ENCODE measurements at places on chromosomes 4 and X.
A peak's percentile ranks its signal among the peaks of the same experiment; 100 is the strongest.

DNA sequence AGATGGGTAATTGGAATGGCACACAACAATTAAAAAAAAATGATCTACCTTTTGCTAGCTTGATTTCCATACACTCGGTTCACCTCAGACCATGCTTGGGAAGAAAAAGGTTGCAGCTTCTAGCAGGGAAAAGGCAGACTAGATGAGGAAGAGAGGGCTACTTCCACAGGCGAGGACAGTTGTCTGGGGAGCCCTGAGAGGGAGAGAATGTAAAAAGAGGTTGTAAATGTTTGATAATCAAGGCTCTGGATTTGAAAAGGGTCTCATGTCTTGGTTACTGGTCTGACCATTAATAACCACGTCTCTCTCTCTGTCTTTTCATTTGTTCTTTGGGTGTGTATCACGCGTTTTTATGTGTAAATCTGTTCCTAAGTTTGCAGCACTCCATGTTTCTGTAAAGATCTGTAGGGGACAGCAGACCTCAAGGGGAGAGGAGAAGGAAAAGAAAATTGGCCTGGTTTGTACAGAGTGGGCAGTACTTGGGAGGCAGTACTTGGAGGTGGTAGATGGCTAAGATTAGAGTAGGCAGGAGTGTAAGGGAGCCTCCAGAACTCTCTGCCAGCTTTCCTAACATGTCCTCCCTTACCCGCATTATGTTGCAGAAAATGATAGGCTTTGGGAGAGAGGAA lies 750 bp downstream of the ARMCX5 start:
- DNase-seq = no peak

DNA sequence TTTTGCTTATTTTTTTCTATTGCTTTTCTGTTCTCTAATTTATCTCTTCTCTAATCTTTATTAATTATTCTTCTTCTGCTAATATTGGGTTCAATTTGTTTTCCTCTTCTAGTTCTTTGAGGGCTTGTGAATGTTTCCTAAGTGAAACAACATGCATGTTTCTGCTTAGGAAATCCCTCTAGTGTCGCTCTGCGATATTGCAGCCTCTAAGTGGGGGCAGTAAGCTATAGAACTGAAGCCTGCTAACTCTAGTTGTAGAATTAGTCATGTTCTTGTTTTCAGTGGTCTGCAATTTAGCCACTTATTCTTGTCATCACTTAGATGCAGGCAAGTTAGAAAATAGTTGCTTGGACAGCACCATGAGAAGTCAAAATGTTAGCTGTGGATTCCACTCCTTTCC lies 222.6 kb downstream of the SPIN4 start:
- peak; percentile 0 for DNase-seq

DNA sequence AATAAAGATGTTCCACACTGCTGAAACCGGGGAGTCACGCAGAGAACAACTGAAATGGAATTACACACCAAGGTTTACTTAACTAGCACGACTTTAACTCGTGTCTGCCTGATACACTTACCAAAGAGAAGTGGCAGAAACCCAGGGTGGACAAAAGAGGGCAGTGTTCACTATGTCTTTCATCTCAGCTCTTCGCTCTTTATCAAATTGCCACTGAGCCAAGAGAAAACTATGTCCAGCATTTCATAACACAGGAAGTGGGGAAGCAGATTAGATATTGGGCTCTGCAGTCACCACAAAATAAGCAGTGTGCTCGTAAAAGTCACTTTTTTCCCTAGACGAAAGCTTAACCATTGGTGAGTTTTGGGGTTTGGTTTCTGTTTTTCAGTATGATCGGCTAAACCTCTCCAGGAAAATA lies 155.7 kb downstream of the CHIC2 start:
- peak; percentile 84 for DNase-seq

DNA sequence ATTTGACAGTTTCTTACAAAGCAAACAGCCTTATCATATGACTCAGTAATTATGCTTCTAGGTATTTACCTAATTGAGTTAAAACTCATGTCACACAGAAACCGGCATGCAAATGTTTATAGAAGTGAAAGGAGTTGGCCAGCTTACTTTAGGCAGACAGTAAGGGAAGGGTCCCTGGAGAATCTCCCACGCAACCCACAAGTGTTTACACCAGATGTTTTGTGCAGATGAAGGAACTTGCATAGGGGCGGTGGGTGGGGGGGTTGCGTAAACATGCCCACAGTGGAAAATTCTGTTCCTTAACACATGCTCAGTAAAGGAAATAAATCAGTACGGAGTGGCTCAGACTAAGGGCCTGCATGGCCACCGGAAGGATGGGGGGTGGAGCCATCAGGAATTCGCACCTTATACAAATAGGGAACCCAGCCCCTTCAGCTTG lies 330.5 kb upstream of the AADAT start:
- no peak for DNase-seq

DNA sequence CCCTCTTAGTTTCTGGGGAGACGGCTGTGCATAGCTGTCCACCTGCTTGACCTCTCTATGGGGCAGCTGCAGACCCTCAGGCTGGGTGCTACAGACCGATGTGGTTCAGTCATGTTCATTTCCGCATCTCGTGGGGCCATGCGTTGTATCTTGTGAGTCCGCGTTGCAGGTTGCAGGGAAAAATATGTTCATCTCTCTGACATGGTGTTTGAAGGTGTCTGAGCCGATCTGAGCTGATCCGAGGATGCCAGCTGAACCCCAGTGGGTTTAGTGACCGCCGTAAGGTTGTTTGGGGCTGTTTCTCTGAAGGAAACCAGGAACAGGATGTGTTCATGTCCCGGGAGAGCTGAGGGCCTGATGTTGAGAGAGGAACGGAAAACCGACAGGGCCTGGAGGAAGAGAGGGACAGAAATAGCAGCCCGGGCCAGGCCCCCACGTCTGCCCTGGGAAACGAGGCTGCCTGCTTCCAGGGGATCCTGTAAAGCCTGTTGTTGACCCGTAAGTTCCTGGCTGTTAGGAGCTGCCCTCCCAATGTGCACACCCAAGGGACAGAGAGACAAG lies 9.8 kb upstream of the P2RY8 start:
- no peak for DNase-seq

DNA sequence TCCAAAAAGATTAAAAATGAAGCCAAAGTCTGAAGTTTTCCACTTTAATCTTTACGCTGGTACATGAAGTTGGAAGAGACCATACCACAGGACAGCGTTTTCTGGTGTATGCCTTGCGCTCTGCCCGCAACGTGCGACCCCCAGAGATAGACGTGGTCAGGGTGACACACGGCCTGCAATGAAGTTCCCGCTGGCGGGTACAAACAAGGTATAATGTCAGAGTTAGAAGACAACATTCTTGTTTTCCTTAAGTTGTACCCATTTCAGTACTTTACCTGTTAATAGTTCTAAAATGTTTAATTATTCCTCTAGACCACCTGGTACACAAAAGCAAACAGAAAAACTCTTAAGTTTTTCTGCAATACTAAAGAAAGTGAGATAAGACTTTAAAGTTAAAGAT lies 4.8 kb downstream of the HNRNPDL start:
- no peak for DNase-seq

GRCh38 chr4:18291256-18291655 lies 269.7 kb upstream of the LCORL start:
- no peak for DNase-seq

DNA sequence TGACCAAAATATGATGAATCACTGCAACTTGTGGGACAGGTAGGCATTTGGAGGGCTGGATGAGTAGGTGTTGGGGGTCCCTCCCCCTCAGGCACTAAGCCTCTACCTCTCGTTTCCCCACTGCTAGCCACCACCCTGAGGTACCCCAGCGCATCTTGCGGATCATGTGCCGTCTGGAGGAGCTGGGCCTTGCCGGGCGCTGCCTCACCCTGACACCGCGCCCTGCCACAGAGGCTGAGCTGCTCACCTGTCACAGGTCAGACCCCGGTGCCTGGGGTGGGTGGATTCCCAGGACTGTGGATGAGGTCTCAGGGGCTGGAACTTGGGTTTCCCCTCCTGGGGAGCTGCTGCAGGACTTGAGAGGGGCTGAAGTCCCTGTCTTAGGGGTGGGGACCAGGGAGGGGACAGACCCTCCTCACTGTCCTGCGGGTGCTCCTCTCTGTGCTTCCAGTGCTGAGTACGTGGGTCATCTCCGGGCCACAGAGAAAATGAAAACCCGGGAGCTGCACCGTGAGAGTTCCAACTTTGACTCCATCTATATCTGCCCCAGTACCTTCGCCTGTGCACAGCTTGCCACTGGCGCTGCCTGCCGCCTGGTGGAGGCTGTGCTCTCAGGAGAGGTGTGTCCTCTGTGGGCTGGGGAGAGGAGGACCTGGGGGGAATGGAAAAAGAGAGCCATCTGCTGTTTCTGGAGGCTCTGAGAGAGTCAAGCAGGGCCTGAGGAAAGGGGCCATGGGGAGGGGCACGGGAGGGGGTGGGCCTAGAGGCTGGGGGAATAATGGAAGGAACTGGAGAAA lies 10.1 kb upstream of the ERAS start:
- DNase-seq = no peak

GRCh38 chr4:86376850-86377249 lies 17.0 kb upstream of the MAPK10 start:
- no peak for DNase-seq

- no peak for DNase-seq
Measured at GRCh38 chr4:20196476-20196875, 55.2 kb upstream of the SLIT2 start.

DNA sequence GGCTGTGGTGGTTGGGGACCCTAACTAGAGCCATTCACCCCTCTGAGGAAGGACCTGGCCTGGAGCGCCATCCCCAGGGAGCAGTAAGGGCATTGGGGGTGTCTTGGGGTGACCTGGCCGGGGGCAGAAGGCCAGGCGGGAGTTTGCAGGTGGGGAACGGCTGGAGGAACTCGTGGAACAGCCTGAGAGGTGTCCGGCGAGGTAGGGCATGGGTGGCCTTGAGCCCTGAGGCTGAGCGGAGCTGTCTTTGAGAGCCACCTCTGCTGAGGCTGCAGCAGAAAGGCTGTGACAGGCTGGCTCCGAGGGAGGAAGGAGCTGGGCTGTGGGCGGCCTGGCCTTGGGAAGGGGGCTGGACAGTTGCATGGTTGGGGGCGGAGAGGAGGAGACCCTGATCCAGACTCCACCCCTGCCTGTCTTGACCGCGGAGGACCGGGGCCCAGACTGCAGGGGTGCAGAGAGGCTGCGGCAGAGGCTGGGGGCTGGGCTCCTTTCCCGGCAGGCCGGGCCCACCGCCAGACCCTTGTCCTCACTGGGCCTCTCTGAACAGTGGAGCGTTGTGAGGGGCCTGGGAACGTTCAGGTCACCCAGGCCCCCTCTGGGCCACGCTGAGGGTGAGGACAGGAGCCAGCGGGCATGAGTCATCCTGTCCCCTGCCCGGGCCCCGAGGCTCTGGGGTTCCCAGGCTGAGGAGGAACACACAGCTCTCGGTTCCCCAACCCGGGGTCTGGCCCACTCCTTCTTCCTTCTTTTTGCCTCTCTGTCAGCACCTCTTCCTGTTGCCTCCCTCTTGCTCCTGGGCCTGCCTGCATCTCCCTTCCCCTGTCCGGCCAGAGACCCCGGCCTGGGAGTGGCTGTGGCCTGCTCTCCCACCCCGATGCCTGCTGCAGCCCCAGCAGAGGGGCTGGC lies 8.1 kb downstream of the SH3BP2 start:
- DNase-seq = peak; percentile 98

DNA sequence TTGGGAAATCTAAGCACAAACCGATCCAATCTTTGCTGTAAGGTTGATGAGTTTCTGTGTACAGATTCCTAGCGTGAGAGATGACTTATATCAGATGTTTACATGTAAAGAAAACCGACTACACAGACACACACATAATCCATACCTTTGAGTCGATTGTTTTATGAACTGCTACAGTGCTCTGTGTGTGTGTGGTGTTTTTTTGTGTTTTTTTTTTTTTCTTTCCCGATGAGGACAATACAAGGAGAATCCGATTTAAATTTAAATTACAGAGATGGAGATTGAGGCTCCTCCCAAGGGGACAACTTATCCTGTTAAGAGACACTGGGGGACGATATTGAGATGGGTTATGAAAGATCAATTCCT lies 461 bp upstream of the SLC9A6 start:
- no peak for DNase-seq

GRCh38 chrX:115689931-115690330 lies 129.0 kb downstream of the PLS3 start:
- no peak for DNase-seq

GRCh38 chr4:119825696-119826095 lies 197.1 kb upstream of the PDE5A start:
- DNase-seq = no peak

DNA sequence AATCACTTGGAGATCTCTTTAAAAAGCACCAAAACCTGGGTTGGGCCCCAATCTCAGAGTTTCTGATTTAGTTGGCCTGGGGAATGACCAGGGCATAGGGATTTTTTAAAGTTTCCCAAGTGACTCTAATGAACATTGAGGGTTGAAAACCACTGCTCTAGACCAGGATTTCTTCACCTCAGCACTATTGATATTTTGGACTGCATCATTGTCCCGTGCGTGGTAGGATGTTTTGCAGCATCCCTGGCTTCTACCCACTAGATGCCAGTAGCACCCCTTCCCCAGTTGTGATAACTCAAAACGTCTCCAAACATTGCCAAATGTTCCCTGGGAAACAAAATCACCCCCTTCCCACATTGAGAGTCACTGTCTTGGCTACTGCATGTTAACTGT lies 61.8 kb downstream of the ATXN3L start:
- DNase-seq = peak; percentile 16

GRCh38 chr4:150942539-150942938 lies 72.5 kb downstream of the LRBA start:
- no peak for DNase-seq

- DNase-seq = no peak
Measured at GRCh38 chr4:140672416-140672815, 83.8 kb downstream of the TBC1D9 start.

DNA sequence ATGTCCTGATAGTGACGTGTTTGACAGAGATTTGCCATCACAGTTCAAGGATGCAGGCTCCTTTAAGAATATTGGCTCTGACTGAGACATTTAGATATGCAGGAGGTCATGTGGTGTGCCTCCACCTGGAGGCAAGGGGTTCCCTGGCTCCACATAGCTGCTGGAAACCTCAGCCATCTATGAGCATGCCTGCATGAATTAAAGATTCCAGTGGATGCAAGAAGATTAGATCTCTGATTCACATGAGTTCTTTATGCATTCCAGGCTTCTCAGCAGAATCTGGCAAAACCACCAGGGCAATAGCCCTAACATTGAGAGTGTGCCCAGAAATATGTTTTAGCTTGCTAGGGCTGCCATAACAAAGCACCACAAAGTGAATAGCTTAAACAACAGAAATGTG lies 298.5 kb upstream of the AADAT start:
- no peak for DNase-seq

- DNase-seq = no peak
Measured at GRCh38 chr4:17717301-17717700, 64.1 kb downstream of the FAM184B start.

DNA sequence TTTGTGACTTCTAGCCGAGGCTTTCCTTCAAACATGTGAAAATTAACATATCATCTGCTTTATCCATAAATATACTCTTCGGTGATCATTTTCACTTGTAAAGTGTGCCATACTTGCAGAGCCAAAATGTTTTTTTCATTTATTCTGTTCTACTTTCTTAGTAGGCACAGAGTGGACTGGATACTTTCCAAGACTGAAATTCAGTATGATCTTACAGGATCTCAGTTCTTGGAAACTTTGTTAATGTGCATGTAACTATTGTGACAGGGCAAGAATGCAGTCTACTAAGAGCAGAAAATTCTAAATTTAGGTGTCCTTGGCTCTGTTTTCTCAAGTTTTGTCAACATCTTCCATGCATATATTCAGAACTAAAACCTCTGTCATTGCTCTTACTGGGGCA lies 284.9 kb downstream of the TEX13A start:
- no peak for DNase-seq

GRCh38 chrX:1658071-1658491 lies 43.2 kb downstream of the ASMT start:
- no peak for DNase-seq

- DNase-seq = no peak
Measured at GRCh38 chrX:114390251-114390796, 193.6 kb upstream of the HTR2C start.

GRCh38 chr4:3177426-3177825 lies 71.5 kb upstream of the MSANTD1 start:
- DNase-seq = no peak
